ENCODE measurements at places on chromosomes 5 and 9.
A peak's percentile ranks its signal among the peaks of the same experiment; 100 is the strongest.

GRCh38 chr9:121862371-121863332 lies 211.2 kb downstream of the DAB2IP start:
- DNase-seq, result no peak

DNA sequence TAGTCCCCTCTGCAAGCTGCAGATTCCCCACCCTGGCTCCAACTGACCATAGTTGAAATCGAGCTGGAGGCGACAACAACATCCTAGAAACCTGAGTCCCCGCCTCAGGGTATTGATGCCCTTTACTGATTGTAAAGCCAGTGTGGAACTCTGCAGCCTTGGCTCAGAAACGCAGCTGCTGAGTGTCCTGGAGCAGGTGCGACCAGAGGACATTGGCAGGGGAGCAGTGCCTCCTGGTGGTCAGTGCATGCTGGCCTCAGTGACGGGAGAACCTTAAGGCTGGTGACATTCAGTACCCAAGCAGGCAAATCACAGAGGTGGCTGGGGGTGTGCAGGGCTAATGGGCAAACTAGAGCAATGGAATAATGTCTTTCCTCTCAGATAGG lies 20.4 kb upstream of the ZNF354B start:
- peak; percentile 7 for DNase-seq

DNA sequence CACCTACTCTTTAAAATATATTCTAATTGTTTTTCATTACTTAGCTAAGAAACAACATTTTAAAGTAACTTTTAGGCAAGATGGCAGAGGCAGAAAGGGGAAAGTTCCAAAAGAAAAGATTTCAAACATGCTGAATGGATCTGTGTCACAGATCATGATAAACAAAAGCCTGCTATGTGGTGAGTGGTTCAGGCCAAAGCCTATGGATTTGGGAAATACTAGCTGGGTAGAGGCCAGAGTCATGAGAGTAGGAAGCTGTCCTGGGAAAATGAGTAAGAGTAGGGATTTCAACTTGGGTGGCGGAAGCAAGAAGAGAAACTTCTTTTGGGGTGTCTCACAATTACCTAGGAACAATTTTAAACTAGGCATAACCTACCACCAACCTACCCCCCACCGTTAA lies 68.7 kb upstream of the GRHPR start:
- DNase-seq, result no peak

DNA sequence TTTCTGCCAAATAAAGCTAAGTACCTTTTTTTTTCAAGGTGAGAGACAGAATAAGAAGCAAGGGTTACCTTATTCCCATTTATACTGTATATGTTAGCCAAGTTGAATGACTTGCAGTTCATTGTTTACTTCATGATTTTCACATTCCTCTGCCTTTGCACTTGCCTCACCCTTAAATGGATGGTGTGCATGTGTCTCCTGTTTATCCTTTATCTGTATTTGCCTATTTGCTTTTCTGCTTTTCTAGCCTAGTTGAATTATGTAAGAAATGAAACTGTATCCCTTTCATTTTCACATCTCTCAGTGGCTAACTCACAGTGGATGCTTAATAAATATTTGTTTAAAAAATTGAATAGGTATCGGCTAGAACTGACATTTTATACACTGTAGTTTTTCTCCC lies 200.8 kb upstream of the ST8SIA4 start:
- DNase-seq, result no peak

DNA sequence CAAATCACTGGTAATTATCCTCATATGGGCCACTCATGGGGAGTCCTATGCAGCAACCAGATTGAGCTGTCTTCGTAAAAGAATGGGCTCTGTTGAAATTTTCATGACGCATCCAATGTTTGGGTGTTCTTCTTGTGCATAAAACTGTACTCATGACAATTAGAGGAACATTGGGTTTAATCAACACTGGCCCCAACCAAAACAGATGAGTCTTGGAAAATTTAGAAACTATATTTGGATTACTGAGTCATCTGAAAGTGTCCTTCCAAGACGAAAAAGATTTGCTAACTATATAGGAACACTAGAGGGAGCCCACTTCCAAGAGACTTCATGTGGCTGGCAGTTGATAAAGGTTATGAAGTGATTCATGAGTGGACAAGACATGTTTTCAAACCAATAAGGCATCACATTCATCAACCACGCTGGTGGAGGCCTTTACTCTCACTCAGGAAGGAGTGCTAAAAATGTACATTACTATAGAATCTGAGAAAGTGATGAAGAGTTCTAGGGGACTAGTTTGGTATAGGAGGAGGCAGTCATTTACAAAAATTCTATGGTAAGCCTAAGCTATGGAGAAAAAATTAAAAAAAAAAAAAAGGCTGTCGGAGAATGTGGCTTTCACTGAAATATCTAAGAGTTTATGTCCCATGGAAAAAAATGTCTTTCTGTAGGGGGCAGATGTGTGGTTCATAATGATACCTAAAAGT lies 313.5 kb downstream of the PRDM9 start:
- DNase-seq, result no peak

- DNase-seq, result no peak
These were observed 186.2 kb downstream of the DCP2 start for GRCh38 chr5:113162770-113163169.

Measured in stimulated activated CD4-positive, alpha-beta T cell treated with anti-CD3 and anti-CD28 coated beads, TNF-alpha, amount 100 ng/mL, for 4 hours (primary cell).